ENCODE measurements at places on chromosomes 7 and 10.

DNA sequence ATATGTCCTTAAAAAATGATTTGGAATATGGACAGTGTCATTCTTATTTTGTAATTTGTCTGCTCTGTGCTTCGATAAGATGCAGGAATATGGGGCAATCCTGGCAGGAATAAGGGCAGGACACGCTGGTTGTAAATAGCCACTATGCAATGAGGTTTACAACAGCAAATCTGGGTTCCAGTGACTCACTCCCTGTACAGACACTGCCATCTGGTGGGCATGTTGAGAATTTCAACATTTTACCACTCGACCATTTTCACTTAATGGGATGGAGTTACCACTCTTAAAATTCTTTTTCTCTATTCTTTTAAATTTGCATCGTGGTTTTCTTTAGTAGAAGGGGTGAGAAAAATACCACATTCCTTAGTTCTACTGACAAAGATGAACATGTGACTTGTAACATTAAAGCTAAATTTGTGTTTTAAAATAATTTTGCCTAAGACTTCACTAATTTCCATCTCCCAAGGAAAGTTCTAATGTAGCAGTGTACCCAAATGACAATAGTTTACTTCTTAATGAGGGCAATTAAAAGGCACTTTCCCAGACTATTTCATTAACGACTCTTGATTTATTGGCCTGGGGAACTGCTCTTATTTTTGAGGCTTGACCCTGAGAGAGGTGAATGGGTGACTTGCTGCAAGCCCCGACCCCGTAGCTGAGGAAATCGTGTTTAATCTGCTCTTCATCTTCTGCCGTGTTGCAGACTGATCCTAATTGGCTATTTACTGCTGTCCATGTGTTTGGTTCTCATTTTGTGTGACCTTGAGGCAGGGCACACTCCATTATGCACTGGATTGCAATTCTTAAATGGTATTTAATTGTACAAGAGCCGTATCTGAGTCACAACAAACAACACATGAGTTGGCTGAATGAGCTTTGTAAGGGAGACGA lies 173.6 kb upstream of the IMMP2L start:
- peak; percentile 79 for DNase-seq

- no peak for DNase-seq
Observed at GRCh38 chr7:112058686-112059085, 147.5 kb downstream of the DOCK4 start.

DNA sequence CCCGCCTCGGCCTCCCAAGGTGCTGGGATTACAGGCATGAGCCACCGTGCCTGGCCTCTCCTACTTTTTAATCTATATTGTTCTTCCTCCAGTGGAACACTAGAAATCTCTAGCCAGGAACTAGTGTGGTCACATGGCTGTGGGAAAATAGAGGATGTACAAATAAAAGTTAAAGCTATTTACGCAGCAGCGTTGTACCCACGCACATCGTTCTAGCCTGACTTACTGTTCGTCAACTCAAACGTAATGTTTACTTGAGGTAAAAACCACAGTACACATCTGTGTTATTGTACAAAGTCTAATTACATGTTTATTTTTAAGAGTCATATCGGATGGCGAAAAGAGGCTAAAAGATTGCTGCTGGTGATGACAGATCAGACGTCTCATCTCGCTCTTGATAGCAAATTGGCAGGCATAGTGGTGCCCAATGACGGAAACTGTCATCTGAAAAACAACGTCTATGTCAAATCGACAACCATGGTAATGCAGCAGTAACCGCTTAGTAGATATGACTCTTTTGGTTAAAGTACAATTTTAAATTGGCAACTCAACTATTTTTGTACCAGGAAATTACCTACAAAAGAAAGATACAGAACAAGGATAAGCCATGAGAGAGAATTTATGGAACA lies 50.8 kb downstream of the ITGB8 start:
- DNase-seq, result no peak

DNA sequence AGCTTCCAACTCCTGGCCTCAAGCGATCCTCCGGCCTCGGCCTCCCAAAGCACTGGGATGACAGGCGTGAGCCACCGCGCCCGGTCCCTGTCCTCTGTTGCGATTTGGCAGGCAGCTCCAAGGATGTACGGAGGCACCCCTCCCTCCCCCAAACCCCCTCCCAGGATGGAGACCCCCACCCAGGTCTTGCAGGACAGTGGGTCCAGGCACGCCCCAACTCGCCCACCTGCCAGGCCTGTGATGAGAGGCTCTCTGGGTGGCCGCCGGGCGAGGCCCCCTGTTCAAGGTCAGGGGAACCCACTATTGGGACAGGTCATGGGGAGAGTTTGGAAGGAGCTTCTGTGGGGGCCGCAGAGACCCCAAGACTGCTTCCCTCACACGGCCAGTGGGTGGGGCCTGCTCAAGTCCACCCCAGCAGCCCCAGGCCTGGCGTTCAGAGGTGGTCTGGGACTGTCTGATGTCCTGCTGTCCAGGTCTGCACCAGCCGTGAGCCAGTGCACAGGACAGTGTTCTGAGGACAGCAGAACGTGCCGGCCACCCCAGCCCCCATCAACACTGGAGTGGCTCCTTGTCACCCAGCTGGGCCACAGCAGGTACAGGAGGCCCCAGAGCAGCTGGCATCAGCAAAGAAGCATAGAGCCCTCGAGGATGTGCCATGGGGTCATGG lies 2.5 kb downstream of the ADAP1 start:
- no peak for DNase-seq

GRCh38 chr10:60351191-60351853 lies 38.4 kb downstream of the ANK3 start:
- DNase-seq, result no peak

DNA sequence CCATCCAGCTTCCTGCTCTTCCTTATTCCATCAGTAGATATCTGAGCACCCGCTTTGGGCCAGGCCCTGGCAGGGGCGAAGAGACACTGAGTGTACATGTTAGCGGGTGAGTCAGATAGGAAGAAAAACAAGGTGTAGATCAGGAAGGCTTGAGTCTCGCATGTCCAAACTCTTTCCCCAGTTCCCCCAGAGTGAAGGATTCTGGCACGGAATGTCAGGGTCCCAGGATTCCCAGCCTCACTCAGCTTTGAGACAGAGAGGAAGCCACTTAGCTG lies 24.1 kb upstream of the CHST15 start:
- no peak for DNase-seq

DNA sequence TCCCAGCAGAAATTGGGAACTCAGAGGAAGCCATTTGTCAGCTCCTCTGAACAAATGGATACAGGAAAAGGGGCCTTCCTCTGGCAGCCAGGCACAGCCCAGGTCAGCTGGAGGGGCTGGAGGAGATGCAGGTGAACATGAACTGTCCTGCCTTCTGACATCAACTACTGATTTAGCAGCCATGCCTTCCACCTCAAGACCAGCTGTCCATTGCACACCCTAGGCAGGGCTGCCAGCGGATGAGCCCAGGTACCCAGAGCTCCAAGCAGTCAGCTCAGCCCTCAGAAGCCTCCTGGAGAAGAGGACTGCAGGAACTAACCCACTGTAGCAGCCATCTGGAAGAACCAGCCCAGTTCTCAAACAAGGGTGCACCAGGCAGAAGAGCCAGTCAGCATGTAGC lies 44.1 kb upstream of the GDF10 start:
- DNase-seq, result no peak

DNA sequence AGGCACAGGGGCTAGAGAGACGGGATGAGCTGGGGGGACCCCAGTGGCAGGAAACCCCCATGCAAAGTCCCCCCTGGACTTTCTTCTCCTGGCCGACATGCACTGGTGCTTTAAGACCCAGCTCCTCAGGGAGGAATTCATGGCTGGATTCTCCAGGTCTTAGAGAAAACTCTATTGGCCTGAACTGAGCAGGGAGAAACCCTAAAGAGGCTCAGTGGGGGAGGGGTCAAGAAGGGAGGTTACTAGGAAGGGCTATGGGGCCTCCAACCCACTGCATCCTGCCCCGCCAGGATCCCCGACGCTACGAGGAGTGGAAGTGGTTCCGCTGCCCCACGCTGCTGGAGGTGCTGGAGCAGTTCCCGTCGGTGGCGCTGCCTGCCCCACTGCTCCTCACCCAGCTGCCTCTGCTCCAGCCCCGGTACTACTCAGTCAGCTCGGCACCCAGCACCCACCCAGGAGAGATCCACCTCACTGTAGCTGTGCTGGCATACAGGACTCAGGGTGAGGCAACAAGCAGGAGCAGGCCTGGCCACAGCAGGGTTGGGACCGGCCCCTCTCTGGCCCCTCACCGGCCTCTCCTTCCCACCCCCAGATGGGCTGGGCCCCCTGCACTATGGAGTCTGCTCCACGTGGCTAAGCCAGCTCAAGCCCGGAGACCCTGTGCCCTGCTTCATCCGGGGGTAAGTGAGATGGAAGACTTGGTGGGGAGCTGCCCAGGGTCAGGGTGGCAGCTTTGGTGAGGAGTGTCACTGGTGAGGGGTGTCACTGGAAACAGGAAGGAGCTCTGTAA lies 13.8 kb downstream of the ATG9B start:
- DNase-seq, result no peak

- DNase-seq, result no peak
Observed at GRCh38 chr7:30116771-30117170, 18.0 kb upstream of the MTURN start.

- DNase-seq, result peak; percentile 8
Observed at GRCh38 chr7:28953633-28954032, 4.5 kb downstream of the TRIL start.

GRCh38 chr10:106680061-106680460 lies 484.4 kb downstream of the SORCS1 start:
- DNase-seq, result peak; percentile 17

DNA sequence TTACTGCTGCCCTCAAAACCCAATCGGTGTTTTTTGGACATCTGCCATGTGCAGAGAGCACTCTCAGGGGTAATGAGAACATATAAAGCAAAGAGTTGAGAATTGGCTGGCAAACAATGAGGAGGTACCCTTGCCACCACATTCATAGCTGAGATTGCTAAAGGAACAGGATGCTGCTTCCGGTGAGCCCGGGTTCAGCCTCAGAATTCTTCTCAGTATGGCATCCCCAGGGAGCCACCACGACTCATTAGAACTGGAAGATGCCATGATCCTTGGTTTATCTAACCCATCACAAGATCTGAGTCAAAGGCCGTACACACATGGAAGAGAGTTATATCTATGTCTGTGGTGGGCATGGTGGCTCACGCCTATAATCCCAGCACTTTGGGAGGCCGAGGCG lies 174.4 kb downstream of the ARID5B start:
- DNase-seq, result peak; percentile 64

GRCh38 chr10:48497780-48498770 lies 106.8 kb downstream of the ARHGAP22 start:
- DNase-seq, result no peak

- DNase-seq, result no peak
Observed at GRCh38 chr10:113754125-113754524, 2.6 kb downstream of the PLEKHS1 start.

DNA sequence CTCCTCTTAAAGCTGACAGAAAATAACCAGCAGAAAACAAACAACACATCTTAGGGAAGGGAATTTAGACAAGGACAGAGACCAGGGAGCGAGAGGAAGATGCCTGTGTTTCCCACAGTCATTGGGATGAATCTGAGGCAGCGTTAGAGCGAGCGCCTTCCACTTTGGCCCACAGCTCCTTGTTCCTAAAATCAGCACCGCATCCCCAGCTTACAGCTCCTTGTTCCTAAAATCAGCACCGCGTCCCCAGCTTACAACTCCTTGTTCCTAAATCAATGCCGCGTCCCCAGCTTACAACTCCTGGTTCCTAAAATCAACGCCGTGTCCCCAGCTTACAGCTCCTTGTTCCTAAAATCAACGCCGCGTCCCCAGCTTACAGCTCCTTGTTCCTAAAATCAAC lies 593.3 kb downstream of the PTPRN2 start:
- DNase-seq, result no peak

DNA sequence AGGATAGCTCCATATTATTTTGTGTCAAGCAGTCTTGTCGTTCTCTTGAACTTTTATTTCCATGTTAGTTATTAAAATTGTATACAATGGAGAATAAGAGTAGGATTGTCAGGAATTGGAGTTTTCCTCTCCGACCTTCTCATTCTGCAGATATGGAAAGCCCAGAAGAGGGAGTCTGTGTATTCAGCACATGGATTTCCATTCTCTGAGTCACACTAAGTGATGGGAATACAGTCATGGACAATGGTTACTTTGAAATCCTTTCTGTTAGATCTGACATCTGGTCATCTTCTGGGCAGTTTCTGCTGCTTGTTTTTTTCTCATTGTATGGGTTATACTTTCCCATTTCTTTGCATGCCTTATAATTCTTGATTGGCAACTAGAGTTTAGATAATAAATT lies 5.0 kb upstream of the TASOR2 start:
- peak; percentile 74 for DNase-seq

DNA sequence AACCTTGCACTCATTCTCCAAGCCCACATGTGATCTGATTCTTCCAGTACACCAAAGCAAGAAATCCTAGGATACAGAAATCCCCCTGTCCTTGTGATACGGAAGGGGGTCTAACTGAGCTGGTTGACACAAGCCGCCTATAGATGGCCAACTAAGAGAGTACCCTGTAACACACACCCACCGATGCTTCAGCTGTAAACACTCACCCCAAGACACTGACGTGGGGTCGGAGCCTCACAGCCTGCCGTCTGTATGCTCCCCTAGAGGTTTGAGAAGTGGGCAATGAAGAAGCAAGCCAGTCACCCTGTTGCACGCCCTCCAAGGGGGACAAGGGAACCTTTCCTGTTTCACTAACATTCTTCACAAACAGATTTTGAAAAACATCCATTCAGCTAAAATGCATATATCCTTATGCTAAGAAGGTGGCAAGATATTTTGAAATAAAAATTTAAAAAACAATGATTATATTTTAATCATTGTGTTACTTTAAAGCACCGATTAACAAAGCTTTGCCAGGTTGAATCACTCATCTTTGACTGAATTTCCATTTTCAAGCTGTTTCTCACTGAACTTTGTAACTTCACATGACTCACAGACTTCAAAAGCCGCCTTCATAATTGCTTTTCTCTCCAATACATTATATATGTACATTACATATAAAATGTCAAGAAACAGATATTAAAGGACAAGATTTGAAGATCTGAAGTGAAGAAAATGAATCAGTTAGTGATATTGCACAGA lies 329.3 kb downstream of the ARL4A start:
- DNase-seq, result peak; percentile 49

DNA sequence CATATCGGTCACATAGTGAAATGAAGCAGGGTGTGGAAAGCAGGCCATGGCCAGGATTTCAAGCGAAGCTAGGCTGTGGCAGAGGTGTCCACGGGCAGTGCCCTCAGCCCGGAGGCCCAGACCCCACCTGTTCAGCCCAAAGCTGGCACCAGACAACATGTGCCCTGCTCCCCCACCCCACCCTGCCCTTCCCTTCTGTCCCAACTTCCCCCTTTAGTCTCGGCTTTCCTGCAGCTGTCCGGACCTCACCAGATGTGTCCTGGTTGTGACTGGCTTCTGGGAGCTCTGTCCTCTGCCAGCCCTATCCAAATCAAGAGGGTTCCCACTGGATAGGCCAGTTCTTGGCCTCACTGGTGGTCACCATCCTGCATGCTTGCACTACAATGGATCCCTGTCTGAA lies 37.3 kb downstream of the ADAM12 start:
- DNase-seq, result no peak

DNA sequence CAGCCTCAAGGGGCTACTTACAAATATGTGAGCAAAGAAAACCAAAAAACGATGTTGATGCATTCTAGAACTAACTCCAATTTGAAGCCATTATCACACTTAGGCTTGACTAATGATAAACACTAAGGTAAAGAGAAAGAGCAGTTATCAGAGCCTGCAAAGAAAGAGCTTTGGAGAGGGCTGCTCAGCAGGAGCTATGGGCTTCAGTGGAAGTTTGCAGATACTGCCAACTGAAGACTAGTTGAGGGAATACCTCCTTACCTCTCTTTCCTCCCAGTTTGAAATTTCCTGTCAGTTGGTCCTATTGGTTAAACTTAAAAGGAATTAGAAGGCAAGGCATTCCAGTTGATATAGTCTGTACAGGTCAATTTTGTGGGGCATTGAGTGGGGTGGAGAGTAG lies 498.1 kb upstream of the POT1 start:
- DNase-seq, result no peak

- peak; percentile 89 for DNase-seq
Observed at GRCh38 chr10:74917481-74918077, 91.2 kb downstream of the KAT6B start.
